Stimulated activated CD8-positive, alpha-beta memory T cell treated with anti-CD3 and anti-CD28 coated beads, Interleukin-7, amount 100 ng/mL, for 1 hour (primary cell): ENCODE measurements at places on chromosomes 16 and 17.

GRCh38 chr16:78628461-78629045 lies 529.1 kb downstream of the WWOX start:
- no peak for DNase-seq

GRCh38 chr17:34076743-34077631 lies 178.1 kb upstream of the CCL2 start:
- DNase-seq: no peak

DNA sequence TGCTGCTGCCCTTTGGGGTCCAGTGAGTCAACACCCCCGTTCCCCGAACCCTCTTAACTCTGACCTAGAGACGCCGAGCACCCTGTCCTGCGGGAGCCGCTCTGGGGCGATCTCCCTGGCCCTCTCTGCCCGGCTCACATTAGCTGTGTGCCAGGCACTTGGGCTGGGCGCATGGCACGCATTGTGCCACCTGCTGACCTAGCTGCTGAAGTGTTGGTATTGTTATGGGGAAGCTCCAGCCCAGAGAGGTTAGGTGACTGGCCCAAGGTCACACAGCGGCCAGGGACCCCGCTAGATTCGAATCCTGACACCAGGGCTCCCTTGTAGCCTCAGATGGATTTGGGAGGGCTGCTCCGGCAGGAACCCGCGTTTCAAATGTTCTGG lies 1.1 kb downstream of the HSD17B1 start:
- DNase-seq: no peak

- DNase-seq: no peak
Measured at GRCh38 chr17:77426676-77427386, 286.1 kb downstream of the SEC14L1 start.

GRCh38 chr17:11176549-11176948 lies 64.5 kb upstream of the SHISA6 start:
- no peak for DNase-seq

DNA sequence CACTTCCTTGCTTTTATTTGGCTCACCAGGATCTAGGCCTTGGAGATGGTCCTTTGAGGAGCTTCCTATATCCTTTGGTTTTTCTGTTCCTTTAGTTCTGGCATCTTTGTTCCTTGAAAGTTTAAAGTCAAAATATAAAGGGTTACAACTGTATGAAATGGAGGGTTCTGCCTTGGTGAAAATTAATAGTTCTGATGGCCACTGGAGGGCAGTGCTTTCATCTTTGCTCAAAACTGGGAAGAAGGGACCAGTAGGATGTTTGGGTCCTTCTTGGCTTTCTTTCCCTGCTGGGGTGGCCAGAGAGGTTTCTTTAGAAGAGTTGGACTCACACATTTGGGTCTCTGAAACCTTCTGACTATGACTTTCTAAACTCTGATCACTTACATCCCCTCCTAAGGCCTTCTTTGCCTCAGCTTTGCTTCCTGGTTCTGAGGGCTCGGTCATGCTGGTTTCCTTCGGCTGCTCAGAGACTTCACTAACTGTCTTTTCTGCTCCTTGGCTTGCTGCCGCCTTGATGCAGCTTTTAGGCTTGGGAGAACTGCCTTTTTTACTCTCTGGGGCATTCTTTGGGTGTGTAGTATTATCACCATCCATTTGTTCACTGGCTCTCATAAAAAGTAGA lies 10.9 kb upstream of the ITGA2B start:
- no peak for DNase-seq

DNA sequence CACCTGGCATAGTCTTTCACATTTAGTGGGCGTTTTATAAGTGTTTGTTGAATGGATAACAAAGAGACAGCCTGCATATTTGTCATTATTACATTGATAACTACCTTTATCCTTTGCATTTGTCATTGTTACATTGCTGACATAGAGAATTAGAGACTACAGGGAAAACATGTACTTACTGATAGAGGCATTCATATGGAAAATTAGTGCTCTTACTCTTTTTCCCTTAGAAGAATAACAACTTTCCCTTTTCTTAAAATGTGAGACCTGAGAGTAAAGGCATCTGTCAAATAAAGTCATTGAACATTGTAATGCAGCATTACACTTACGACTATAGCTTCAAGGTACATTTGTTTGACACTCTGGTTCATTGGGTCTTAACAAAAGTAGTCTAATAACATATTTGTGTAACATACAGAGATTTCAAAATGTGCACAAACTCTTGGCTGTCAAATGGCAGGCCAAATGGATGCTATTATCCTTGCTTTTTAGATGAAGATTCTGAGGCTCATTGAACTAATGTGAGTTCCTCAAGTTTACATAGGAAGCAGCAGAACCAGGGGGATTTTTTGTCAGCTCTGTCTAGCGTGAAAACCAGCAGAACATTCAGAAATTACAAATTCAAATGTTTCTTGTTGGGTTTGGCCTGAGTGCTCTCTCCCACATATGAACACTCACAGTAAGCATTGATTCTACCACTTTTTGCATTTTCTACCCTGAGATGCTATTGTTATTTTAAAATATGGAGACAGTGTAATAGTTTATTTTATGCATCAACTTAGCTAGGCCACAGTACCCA lies 28.5 kb downstream of the SMIM36 start:
- DNase-seq: no peak

DNA sequence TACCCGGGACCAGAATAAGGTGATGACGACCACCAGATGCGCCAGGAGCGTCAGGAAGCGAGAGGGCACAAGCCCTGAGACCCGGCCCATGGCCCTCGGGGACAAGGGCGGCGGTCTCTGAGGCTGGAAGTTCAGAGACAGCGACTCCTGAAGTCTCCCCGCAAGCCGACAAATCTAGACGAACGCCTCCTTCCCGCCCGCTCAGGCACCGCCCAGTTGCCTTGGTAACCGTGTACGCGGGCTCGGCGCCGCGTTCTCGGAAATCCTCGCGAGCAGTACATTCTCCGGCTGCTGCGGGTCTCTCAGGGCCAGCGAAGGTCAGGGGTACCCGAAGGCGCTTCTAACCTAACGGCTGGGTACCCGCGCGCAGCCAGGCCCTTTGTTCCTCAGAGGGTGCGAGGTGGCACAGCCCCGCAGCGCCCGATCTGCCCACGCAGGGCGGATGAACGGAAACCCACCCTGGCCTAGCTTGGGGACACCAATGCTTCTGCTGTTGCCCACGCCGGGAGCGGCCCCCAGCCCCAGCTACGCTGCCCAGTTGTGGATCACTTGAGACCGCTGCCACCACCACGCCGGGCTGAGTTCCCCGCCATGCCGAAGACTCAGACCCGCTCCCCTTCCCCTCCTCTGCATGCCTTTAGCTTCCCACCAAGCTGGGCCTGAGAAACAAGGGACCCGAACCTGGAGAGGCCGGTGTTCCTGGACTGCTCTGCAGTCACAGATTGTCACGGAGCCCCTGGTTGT lies at the start of gene TMEM107:
TMEM107 (minus strand) TSS at position 184 of the 744 bp plus-strand sequence; CDS start at position 90, 94 bp downstream.
- DNase-seq: peak; percentile 76

GRCh38 chr17:2064980-2065785 lies 10.3 kb downstream of the HIC1 start:
- no peak for DNase-seq

DNA sequence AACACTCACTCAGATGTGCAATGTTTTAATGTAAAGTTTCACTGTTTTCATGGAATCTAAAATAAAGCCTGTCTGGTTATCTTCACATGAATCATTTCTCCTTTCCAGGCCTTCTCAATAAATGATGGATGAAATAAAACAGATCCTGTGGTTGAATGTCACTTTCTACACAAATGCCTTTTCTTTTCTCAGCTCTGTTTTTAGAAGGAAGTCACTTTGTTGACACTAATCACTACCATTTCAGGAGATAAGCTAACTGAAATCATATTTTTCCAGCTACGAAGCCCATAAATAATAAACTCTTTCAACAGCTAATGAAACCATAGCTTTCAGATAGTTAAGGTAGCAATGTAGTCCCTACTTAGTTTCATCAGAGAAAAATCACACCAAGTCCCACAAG lies 17.9 kb downstream of the NME2 start:
- DNase-seq: no peak

DNA sequence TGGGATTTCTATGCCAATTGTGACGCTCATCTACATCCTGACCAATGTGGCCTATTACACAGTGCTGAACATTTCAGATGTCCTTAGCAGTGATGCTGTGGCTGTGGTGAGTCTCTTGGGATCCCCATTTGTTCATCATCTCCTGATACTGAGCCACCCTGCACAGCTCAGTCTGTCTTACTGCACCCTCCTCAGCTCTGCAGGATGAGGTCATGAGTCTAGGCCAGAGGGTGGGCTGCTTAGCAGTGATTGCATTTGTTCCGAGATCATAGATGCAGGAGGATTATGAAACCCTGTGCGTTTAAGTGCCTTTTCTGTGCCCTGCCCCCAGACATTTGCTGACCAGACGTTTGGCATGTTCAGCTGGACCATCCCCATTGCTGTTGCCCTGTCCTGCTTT lies 19.5 kb downstream of the SLC7A6OS start:
- no peak for DNase-seq

- no peak for DNase-seq
Measured at GRCh38 chr17:57340160-57340981, 84.0 kb downstream of the MSI2 start.

- DNase-seq: no peak
Measured at GRCh38 chr16:65725156-65725845, 603.4 kb upstream of the CDH11 start.

DNA sequence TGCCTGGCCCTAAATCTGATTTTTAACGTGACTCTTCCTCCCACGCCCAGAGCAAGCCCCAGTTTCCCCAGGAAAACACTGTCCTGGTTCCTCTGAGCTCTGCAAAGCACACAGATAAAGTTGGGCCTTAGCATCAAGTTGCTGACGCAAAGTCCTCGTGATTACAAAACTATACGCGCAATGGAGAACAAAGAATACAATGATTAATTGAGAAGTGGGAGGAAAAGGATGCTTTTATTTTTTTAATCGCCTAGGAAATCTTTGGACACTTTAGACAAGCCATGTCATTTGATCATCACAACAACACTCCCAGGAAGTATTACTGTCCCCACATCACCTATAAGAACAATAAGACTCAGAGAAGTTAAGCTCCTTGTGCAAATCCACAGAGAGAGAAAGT lies 30.5 kb upstream of the CES5A start:
- no peak for DNase-seq
